ENCODE measurements at places on chromosomes 13 and 19. TPM values are rescaled to one million over a fixed set of nuclear protein-coding genes. Genes with fewer than 3 reads are reported as not detected.

GRCh38 chr13:33132644-33133440, 116.6 kb downstream of the KL start:
- no peak for DNase-seq

DNA sequence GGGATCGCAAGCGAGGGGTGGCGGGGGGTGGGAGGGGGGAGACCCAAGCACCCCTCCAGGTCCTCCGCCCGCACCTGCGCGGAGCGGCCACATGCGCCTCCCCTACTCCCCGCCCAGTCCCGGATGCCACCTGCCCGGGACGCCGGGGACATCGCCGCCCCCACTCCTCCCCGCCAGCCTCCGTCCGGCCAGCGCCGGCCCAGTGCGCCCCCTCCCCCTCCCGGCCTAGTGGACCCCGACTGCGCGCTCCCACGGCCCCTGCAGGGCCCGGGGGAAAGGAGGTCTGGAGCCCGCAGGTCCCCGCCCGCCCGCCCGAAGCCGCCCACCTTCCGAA, 263 bp downstream of the RHPN2 start:
- DNase-seq = no peak

DNA sequence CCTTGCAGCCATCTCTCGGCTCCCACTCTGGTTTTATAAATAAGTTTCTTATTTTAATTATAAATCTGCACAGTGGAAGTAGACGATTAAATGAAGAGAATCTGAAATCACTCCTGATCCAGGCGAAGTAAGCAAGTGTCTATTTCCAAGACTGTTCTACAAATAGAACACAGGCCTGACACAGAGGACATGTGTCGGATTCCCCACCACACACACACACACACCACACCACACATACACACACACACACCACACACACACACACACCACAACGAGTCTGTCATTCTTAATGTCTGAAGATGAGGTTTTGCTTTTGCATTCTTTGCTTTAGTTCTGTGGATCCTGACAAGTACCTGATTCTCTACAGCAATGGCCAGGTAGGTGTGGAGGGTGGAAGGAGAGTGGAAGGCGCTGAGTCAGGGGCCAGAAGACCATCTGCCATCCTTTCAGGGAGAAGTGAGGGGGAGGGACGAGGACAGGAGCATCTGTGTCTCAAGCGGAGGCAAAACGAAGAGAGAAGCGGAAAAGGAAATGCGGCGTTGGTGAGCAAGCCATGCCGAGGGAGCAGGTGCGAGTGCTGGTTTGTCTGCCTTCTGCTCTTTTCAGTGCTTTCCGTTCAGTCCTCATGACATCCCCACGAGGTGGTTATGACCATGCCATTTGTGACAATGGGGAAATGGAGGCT, 110.2 kb downstream of the TEX26 start:
- DNase-seq = no peak

DNA sequence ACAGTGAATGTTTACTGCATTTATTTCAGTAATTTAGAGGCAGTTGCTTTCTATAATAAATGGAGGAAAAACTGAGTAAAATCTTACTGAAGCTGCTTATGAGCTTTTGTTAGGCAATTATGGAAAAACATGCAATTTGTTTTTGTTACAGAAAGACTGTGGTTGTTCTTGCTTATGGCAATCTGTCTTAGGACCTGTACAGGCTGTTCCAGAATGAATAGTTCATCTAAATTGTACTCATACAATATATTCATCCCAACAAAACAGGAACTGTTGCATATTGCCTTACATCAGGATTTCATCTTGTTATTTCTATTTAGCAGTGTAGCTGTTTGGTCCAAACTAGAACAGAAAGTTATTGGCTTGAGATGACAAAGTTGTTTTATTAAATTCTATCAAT, 199.2 kb downstream of the NALCN start:
- DNase-seq = no peak

- DNase-seq = no peak
These were observed 7.0 kb downstream of the DPF1 start for GRCh38 chr19:38216785-38217641.

Gene PTGIR
- total RNA-seq = 1.9 TPM

All from CD4-positive, alpha-beta memory T cell (primary cell).